Activated gamma-delta T cell treated with Interleukin-2 at 50 U/mL for 16 hours (primary cell): ENCODE measurements at places on chromosomes 2 and 18.

- no peak for DNase-seq
Observed at GRCh38 chr2:188189356-188189755, 102.3 kb upstream of the GULP1 start.

DNA sequence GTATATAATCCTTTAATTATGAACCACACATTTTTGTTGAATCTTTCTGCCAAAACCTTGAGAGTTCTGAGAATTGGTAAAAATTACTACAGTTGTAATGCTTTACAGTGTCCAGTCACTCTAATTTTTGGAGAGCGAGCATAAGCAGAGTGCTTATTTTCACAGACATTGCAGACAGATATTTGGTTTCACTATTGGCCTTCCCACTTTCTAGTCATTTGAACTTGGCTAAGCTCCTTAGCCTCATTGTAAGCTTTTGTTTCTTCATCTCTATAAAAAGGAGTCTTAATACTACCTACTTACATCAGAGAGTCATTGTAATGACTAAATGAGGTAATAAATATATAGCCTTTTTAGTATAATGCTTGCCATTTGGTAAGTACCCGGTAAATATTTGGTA is 80.4 kb downstream of the LCLAT1 start:
- DNase-seq: no peak

DNA sequence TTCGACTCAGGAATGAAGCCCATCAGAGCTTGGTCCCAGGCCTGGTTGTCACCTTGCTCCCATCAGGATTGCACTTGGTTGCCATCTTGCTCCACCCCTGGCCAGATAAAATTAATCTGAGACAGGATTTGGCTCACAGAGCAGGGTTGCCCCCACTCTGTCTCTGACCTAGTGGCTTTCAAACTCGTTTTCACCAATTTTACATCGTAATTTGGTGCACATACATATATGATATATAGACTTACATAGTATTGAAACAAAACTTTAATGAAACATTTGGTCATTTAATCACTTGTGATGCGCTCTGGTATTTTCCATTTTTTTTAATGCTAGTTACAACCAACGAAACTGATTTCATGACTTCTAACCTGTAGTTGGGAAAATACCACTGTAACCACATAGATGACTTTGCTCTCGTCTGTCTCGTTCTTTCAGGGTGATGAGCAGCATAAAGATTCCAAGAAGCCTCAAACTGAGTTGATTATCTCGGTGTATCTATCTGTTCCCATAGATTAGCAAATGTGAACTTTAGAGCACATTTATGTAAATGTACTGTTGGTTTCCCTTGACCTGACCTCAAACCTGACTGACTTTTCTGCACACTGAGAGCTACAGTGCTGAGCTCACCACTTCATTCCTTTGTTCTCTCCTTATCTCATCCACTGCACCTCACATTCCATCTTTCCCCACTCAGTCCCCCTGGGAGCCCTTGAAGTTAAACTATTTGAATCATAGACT is 30.5 kb upstream of the PLB1 start:
- DNase-seq: no peak

- DNase-seq: no peak
Observed at GRCh38 chr2:112787729-112788393, 3.6 kb upstream of the IL1A start.

DNA sequence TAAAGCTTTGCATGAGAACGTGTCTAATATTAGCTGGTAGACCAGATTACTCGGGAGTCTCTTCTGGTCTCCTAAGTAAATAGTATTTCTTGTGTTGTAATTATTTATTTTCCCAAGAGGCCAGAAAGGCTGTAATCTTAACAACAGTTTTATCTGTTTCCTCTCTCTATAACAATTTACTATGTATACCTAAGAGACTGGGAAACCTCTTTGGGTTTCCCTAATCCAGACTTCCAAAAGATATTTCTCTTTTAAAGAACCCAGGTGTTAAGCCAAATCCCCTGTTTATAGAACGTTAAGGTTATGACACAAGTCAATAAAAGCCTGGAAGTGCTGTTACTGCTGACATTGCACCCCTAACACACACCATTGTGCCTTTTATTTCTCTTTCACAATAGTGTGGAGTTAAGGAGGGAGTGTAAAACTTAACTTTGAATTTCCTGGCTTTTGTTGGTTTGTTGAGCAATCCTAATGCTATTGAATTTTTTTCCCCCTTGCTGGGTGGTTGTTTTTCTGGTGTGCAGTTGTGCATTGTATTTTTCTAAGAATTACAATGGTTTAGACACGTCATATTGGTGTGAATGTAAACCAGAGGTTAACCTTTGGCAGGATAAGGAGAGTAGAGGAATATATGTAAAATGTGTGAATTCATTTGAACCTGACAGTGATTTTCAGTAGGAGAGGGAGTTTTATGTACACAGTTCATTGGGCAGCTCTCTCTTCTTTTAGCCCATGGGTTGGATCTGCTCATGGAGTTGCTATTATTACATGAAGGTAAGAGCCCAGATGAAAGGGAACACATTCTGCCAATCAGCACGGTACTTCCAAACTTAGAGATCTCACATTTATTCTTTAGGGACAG is 192.8 kb downstream of the MTX2 start:
- DNase-seq: no peak

DNA sequence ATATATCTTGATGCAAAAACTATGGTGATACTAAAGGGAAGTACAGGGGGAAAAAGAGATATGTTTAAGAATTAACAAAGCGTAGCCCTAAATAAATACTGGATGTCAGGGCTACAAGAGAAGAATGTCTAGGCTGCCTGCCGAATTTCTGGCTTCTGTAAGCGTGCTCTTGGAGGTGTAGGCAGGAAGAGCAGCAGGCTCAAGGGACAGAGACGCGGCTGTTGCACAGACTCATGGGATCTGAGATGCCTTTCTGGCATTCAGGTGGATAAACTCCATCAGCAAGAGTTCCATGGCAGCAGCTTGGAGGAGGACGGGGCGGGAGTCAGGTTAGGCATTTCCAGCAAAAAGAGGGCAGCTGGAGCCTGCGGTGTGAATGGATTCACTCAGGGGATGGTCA is 123.2 kb upstream of the TWIST2 start:
- no peak for DNase-seq

DNA sequence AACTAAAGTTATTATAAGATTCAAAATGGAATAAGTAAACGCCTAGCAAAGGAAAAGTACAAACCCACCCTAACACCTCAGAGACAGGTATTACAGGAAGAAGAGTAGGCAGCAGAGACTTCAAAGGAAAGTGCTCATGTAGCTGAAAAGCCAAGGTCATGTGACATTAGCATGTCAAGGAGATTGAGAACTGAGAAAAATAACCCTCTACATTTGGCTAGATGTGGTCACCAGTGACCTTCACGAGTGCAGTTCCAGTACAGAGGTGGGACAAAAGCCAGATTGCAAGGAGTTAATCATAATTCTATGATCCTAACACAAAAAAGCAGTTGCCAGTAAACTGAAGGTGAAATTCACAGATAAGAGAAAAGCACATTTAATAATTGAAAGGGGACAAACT is 252.7 kb downstream of the ZEB2 start:
- no peak for DNase-seq

DNA sequence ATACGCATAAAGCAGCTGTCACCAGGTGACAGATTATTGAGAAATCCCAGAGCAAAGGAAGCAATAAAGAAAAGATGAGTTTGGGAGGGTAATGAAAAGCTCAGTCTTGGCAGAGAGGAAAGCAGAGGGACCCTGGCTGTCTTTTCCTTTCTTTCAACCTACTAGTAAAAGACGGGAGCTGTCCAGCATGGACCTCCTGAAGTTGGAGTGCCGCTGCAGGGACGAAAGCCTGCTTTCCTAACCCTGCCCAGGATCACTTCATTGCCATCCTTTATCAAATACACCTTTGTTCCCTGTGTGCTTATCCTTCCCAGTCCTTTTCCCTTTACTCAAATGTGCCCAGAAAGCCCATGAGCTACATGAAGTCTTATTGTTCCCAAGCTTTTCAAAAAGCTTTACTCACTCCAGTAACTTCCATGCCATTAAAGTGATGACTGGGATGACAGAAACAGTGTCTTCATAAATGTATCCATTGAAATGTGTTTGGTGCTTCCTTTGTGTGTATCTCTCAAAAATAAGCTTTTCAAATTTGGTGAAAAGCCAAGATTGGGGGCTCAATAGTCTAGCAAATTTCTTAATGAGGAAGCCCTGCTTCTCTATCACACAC is 3.7 kb upstream of the SPR start:
- no peak for DNase-seq

DNA sequence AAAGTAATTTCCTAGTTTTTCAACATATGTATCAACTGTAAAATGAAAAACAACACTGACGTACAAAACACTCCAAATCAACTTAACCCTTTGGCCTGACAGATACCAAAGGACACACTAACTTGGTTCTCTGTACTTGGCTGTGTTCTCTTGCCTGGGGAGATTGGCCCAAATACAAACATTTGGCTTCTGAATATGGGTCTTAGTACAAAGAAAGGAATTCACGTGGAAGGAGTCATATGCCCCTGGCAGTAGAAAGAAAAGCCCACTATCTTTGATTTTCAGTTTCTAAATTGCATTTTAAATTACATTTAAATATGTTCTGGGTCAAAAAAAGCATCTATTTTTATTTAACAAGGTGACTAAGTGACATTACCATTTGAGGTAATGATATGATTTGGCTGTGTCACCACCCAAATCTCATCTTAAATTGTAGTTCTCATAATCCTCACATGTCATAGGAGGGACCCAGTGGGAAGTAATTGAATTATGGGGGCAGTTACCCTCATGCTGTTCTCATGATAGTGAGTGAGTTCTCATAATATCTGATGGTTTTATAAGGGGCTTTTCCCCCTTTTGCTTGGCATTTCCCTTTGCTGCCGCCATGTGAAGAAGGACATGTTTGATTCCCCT is 153.6 kb upstream of the CCDC195 start:
- no peak for DNase-seq

DNA sequence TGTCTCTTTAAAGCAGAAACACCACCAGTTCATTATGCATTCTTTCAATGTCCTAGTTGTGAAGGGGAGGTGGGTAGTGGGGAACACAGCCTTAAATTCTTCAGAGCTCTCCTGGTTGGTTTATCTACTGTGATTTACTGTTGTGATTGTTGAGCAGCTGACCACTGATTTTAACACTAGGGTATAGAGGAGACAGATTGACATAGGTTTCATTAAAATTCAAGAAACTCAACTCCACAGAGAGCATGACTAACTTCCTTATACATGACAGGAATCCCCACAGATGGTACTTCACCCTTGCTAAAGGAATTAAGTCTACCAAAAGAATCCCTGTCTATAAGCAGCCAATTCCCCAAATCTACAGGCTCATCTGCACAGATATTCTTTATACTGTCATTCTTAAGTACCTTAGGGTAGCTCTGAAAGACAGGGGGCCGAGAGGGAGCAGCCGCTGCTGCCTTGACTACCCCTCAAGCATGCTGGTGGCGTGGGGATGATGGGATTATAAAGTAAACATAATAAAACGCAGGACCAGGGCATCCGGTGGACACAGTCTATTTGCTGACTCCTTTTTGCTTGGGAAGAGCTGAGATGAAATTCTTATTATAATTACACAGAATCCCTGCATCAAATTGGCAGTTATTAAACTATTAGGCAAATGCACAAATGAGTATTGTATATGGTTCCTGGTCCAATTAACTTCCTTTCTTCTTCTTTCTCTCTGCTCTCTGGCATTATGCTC is 1377.6 kb upstream of the PIK3C3 start:
- no peak for DNase-seq

DNA sequence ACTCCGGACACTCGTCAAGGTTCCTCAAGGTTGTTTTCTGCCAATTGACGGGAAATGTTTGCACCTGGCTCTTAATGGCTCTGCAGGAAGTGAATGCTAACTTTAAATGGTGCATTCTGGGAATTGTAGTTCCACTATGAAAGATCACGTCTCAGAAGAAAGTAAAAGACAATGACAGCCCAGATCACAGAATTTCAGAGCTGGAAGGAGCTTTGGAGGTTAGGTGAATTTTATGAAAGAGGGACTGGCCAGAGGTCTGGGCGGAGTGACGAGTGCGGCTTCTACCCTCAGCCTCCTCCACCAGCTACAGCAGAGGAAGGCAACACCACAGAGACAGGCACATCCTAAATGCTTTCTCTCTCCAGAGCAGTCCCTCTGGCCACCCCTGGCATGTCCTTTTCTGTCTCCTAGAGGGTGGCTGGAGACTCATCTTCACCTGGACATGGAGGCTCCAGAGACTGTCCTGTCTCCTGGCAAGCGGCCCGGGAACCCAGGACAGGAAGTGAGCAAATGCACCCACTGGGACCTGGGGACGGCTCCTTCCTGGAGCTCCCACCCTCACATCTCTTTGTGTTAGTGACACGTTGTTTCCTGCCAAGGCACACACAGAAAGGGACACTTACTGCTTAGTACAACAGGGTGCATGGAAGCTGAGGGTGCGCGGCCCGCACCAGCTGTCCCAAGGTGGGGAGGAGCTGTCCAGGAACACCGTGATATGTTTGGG is 19.4 kb downstream of the THAP4 start:
- DNase-seq: no peak
